ENCODE measurements at places on chromosomes 2 and 18. TPM values are rescaled to one million over a fixed set of nuclear protein-coding genes. Genes with fewer than 3 reads are reported as not detected.
A peak's percentile ranks its signal among the peaks of the same experiment; 100 is the strongest.

The SPDYA gene
- 5.3 TPM for total RNA-seq

DNA sequence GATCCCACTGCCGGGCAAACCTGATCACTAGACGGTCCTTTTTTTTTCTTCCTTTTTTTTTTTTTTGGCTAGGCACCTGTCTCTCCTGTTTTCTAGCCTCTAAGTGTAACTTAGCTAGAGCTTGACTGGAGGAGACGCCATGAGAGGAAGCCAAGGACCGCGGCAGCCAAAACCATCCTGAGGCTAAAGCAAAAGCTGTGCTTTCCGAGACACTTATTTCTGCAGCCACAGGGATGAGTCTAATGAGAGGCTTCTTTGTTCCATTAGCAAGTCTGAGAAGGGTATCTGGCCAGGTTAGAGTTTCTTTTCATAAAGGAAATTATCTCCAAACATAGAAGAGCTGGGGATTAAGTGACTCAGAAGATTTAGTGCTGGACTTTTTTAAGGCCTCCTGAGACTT lies 7.3 kb upstream of the CXCR4 start:
- H3K36me3 ChIP-seq: no peaks in the 10 kb centered on the region
- no peak for DNase-seq
- no peak overlapping the region for H3K27ac ChIP-seq
- H3K4me3 ChIP-seq: no peak overlapping the region
- H3K27me3 ChIP-seq: no peaks in the 10 kb centered on the region

The SLC16A14 gene
- total RNA-seq: 0.54 TPM

GRCh38 chr2:227125506-227125905 lies 38.5 kb downstream of the COL4A4 start:
- H3K4me3 ChIP-seq: no peak overlapping the region
- H3K4me1 ChIP-seq: no peaks in the 10 kb centered on the region
- no peak overlapping the region for H3K27ac ChIP-seq
- H3K36me3 ChIP-seq: no peaks in the 10 kb centered on the region
- no peak for DNase-seq

The GAREM1 gene
- 12.0 TPM for total RNA-seq

DNA sequence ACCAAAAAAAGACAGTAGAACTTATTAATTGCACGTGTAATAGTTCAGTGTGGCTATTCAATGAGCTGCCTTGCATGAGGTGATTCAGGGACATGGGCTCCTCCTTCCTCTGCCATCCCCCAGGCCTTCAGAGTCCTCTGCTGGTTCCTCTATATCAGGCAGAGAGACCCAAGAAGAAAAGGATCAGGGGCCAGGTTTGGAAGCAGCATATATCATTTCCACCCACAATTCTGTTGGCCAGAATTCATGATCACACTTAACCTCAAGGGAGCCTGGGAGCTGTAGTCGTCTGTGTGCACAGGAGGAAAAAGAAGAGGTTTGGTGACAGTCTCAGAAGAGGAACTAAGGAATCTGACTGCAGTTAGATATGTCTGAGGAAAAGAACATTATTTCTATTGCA lies 114.0 kb upstream of the GLS start:
- no peak overlapping the region for H3K27ac ChIP-seq
- no peak for DNase-seq
- no peaks in the 10 kb centered on the region for H3K36me3 ChIP-seq
- no peak overlapping the region for H3K4me3 ChIP-seq
- H3K27me3 ChIP-seq: no peaks in the 10 kb centered on the region
- no peaks in the 10 kb centered on the region for H3K4me1 ChIP-seq

The RNF144A gene
- total RNA-seq: 6.2 TPM

The PAX3 gene
- not detected for total RNA-seq

The AQP12B gene
- not detected for total RNA-seq

The SLC14A1 gene
- total RNA-seq: 86.2 TPM

The ERMN gene
- total RNA-seq: not detected

The CLHC1 gene
- 0.28 TPM for total RNA-seq

The CABYR gene
- 1.8 TPM for total RNA-seq

DNA sequence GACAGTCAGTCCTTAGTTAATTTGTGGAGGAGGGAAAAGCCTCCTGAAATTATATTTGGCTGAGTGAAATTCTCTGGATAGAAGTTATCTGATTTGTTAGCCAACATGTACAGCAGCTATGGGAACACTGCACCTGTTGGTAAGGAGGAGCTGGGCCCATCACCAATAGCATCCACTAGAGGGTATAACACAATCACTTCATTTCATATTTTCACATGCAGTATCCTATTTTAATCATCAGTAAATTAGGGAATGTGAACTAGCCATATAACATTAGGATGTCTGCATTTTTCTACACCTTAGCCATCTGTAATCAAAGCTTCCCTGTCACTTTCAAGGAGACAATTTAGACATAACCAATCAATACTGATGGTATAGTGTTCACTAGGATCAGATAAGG lies 818.4 kb upstream of the CDH2 start:
- H3K27ac ChIP-seq: no peak overlapping the region
- no peaks in the 10 kb centered on the region for H3K4me1 ChIP-seq
- DNase-seq: no peak
- no peaks in the 10 kb centered on the region for H3K36me3 ChIP-seq
- no peak overlapping the region for H3K4me3 ChIP-seq

The PSMA8 gene
- total RNA-seq: not detected

- H3K36me3 ChIP-seq: no peaks in the 10 kb centered on the region
- H3K4me3 ChIP-seq: peak within 1 kb of the TSS; percentile 67
- DNase-seq: no peak
- no peak within 1 kb of the TSS for H3K27ac ChIP-seq
- H3K27me3 ChIP-seq: no peaks in the 10 kb centered on the region
Observed at GRCh38 chr2:6877402-6878304, at the start of gene RSAD2. Gene RSAD2 (plus strand): TSS chr2:6877777. CDS start chr2:6877801, 24 bp downstream.

- H3K27ac ChIP-seq: peak overlapping the region; percentile 9
- H3K27me3 ChIP-seq: no peaks in the 10 kb centered on the region
- peaks cover 20% of the 10 kb centered on the region for H3K4me1 ChIP-seq
Observed at GRCh38 chr2:46644690-46645385, 165.5 kb downstream of the TMEM247 start.

DNA sequence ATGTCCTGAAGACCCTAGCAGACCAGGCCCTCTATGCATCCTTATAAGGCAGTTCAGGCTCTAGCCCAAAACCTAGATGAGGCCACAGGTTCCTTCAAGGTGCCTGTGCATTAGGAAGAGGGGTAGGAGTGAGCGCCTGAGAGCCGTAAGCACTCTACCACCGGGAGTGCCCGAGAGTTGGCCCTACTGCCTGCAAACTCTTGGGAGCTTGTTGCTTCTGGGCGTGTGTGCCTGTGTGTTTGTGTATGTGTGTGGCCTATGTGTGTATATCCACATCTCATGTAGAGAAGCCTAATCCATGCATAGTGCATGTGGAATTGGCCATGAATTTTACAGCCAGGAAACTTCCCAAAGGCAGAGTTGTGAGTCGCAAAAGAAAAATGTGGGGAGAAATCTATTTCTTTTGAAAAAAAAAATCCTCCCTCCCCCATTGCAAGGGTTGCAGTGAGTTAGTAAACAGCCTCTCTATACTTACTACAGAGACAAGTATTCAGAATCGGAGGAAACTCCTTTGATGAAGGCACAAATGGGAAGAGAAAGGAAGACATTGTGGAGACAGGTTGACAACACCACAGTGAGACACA lies 96.8 kb downstream of the ADD2 start:
- no peaks in the 10 kb centered on the region for H3K4me1 ChIP-seq
- H3K36me3 ChIP-seq: no peaks in the 10 kb centered on the region
- no peak for DNase-seq

- no peak for DNase-seq
- no peak overlapping the region for H3K27ac ChIP-seq
- H3K27me3 ChIP-seq: no peaks in the 10 kb centered on the region
Observed at GRCh38 chr2:224141304-224141703, 102.2 kb upstream of the SERPINE2 start.

DNA sequence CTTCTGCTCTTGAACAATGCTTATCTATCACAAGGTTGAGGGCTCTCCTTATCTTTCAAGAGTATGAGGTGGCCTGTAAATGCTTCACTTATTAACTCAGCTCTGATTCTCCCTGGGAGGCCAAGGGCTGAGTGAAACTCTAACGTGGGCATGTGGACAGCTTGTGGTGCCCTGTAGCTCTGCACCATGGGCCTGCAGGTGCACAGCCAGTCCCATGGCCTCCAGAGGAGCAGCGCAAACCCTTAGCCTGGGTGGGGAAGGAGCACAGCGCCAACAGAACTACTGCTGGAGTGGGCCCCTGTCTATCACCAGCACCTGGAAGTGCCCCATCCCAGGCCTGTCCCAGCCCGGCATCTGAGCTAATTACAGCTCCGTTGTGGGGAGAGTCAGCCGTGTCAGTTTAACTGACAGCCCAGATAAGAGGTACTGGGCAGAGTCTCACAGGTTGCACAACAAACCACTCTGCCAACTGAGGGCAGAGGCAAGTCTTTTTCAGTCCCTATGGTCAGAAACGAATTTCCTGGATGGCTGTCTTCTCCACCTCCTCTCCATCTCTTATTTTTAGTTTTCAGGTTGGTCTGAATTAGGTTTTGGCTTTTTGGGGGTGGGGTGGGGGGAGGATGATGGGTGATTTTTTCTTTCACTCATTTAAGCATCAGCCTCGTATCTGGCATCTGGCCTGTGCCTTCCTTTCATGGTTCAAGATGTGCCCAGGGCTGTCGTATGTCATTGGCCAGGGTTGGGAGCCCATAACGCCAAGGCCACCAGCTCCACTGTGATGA lies 219.5 kb downstream of the BCL2 start:
- peaks cover 6% of the 10 kb centered on the region for H3K27me3 ChIP-seq
- no peaks in the 10 kb centered on the region for H3K4me1 ChIP-seq
- H3K36me3 ChIP-seq: no peaks in the 10 kb centered on the region
- no peak overlapping the region for H3K4me3 ChIP-seq
- no peak for DNase-seq

The AMER3 gene
- not detected for total RNA-seq

The PPP1R1C gene
- total RNA-seq: not detected

- H3K36me3 ChIP-seq: no peaks in the 10 kb centered on the region
- no peak overlapping the region for H3K4me3 ChIP-seq
- DNase-seq: no peak
- H3K4me1 ChIP-seq: peaks cover 8% of the 10 kb centered on the region
- H3K27me3 ChIP-seq: no peaks in the 10 kb centered on the region
Observed at GRCh38 chr2:69682525-69682924, 39.0 kb upstream of the AAK1 start.

GRCh38 chr18:11379660-11380059 lies 229.7 kb upstream of the SLC35G4 start:
- no peaks in the 10 kb centered on the region for H3K27me3 ChIP-seq
- H3K27ac ChIP-seq: no peak overlapping the region
- DNase-seq: no peak
- H3K36me3 ChIP-seq: no peaks in the 10 kb centered on the region

DNA sequence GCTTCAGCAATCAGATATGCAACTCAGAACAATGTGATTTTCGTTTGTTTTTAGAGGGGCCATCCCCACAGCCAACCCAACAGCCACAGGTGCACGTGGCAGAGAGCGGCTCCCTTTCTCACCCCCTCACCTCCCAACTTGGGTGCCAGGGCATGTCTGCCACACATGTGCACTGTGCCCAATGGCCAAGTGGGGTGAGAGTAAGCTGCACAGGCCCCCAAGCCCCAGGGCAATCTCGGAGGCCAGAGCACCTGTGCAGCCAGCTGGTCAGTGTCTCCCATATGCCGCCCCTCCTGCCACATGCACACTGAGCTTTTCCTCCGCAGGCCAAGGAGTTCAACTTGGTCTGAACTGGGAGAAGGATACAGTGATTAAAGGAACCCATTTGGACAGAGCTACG lies 1130.2 kb downstream of the DSC3 start:
- no peaks in the 10 kb centered on the region for H3K27me3 ChIP-seq
- H3K4me1 ChIP-seq: no peaks in the 10 kb centered on the region
- DNase-seq: no peak
- H3K36me3 ChIP-seq: no peaks in the 10 kb centered on the region

The KATNAL2 gene
- total RNA-seq: 5.7 TPM

The MYL1 gene
- not detected for total RNA-seq

The MAP3K19 gene
- total RNA-seq: not detected

DNA sequence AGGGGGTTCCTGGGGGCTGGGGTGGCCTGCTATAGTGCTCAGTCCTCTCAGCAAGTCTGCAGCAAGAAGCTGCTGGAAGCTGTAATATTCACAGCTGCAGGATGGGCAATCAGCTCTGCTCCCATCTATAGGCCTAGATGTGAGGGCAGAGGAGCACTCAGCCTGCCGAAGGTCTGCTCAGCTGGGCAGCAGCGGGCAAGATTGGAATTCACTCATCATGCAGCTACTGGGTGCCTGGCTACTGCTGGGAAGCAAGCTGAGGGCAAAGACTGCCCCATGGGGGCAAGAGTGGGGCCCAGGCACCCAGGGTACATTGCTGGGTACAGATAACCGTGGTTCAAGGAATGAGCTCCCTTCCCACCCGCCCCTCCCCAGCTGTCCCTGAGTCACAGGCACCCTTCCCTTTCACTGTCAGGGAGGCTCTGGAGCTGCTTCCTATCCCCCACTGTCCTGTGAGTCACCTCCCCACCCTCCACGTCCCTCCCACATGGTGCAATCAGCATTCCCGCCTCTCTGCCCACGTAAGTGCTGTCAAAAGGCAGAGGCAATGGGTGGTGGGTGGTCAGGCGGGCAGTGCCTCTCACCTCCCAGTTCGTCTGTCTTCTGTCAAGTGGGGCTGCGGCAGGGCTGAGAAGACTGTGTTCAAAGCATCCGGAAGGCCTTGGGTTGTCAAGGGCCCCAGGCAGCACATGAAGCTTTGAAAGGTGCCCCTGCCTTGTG lies 169.2 kb downstream of the TRIM43 start:
- H3K4me1 ChIP-seq: no peaks in the 10 kb centered on the region
- no peaks in the 10 kb centered on the region for H3K27me3 ChIP-seq
- no peak overlapping the region for H3K4me3 ChIP-seq
- H3K27ac ChIP-seq: no peak overlapping the region

- H3K4me3 ChIP-seq: no peak overlapping the region
- no peak for DNase-seq
Observed at GRCh38 chr18:73503326-73503725, 635.5 kb upstream of the NETO1 start.

GRCh38 chr2:142756430-142756829 lies 121.0 kb upstream of the KYNU start:
- H3K4me3 ChIP-seq: no peak overlapping the region
- H3K27ac ChIP-seq: no peak overlapping the region
- no peaks in the 10 kb centered on the region for H3K36me3 ChIP-seq
- no peaks in the 10 kb centered on the region for H3K27me3 ChIP-seq
- no peak for DNase-seq
- no peaks in the 10 kb centered on the region for H3K4me1 ChIP-seq

The PROM2 gene
- total RNA-seq: 10.0 TPM

GRCh38 chr2:219149667-219150066 lies 10.9 kb downstream of the NHEJ1 start:
- H3K4me3 ChIP-seq: no peak overlapping the region
- no peak overlapping the region for H3K27ac ChIP-seq
- no peaks in the 10 kb centered on the region for H3K4me1 ChIP-seq
- peaks cover 12% of the 10 kb centered on the region for H3K36me3 ChIP-seq

- H3K36me3 ChIP-seq: no peaks in the 10 kb centered on the region
- H3K4me1 ChIP-seq: no peaks in the 10 kb centered on the region
- H3K27ac ChIP-seq: no peak overlapping the region
- no peak for DNase-seq
Observed at GRCh38 chr2:133264989-133265401, 303.3 kb downstream of the NCKAP5 start.

Measured in thoracic aorta (tissue), 2 donors.